ENCODE measurements at places on chromosomes 13 and 19.

DNA sequence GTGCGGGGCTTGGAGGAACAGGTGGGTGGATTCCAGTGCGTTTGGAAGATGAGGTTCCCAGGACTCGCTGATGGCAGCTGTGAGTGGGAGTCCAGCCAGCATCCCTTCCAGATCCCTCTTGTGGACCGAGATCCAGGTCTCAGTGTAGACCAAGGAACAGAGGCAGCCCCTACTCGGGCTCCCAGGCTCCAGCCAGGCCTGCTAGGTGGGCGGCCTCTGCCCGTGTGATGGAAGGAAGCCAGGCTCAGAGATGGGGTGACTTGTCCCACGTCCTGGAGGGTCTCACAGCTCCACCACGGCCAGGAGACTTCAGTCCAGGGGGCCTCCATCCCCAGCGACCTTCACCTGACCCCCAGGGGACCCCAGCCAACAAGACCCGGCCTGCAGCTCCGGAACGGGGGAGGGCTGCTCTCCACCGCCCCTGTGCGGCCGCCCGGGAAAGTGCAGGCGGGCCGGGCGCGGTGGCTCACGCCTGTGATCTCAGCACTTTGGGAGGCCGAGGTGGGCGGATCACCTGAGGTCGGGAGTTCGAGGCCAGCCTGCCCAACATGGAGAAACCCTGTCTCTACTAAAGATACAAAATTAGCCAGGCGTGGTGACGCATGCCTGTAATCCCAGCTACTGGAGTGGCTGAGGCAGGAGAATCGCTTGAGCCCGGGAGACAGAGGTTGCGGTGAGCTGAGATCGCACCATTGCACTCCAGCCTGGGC lies 729 bp upstream of the MADCAM1 start:
- DNase-seq = peak; percentile 71

GRCh38 chr13:48131533-48131932 lies 36.6 kb upstream of the MED4 start:
- DNase-seq = no peak

DNA sequence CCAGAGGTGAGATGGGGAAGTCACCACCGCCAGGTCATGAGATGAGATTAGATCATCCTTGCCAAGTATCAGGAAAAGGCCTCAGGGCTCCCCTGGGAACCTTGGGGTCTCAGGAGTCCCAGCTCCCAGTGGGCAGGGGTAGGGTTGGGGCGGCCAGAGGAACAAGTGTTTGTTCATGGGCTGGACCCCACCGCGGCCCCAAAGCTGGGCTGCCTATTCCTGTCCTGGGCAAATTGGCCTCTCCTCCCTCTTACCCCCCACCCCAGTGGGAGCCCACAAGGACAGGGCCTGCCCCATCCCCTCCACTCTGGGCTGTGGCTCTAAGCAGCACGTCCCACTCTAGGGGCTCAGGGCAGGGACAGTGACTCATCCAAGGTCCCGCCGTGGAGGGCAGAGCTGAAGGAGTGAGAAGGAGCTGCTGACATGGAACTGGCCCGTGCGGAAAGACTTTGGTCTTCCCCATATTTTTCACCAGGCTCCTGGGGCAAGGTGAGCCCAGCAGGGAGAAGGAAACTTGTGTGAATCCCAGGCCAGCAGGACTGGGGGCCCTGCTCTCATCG lies 4.0 kb upstream of the HCN2 start:
- no peak for DNase-seq

- no peak for DNase-seq
Measured at GRCh38 chr13:36796052-36796451, 23.0 kb upstream of the RFXAP start.

DNA sequence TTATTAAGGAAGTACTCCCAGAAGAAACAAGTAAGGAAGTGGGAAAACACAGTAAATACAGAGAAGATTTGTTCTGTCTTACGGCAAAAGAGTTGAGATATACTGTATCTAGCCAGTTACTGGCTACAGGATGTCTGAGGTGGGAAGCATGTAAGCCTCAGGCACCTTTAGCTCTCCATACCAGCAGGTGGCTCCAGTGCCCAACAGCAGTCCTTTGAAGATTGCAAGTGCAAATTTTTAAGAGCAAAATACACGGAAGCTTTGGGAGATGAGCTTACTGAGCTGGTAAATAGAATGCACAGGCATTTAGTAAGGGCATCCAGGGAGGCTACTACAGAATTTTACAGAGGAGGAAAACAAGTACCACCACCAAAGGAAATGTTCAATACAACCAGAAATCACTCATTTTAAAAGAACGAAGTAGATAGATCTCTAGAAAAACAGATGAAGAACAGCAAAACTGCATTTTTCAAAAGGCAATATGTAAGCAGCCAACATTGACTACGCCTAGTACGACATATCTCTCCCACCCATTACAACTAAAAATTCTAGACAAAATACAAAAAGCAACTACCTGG lies 57.9 kb upstream of the VSTM2B start:
- no peak for DNase-seq

DNA sequence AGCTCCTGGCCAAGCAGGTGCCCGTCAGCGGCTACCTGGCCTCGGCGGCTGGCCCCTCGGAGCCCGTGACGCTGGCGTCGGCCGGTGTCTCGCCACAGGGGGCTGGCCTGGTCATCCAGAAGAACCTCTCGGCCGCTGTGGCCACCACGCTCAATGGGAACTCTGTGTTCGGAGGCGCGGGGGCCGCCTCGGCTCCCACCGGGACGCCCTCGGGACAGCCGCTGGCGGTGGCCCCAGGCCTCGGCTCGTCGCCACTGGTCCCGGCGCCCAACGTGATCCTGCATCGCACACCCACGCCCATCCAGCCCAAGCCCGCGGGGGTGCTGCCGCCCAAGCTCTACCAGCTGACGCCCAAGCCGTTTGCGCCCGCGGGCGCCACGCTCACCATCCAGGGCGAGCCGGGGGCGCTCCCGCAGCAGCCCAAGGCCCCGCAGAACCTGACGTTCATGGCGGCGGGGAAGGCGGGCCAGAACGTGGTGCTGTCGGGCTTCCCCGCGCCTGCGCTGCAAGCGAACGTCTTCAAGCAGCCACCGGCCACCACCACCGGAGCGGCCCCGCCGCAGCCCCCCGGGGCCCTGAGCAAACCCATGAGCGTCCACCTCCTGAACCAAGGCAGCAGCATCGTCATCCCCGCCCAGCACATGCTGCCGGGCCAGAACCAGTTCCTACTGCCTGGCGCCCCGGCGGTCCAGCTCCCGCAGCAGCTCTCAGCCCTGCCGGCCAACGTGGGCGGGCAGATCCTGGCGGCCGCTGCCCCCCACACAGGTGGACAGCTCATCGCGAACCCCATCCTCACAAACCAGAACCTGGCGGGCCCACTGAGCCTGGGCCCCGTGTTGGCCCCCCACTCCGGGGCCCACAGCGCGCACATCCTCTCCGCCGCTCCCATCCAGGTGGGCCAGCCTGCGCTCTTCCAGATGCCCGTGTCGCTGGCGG lies 33.0 kb upstream of the EHD2 start:
- DNase-seq = no peak

- DNase-seq = no peak
Measured at GRCh38 chr19:50949861-50950260, 3.0 kb downstream of the KLK5 start.

GRCh38 chr19:16721051-16721450 lies 1.4 kb downstream of the NWD1 start:
- DNase-seq = no peak

DNA sequence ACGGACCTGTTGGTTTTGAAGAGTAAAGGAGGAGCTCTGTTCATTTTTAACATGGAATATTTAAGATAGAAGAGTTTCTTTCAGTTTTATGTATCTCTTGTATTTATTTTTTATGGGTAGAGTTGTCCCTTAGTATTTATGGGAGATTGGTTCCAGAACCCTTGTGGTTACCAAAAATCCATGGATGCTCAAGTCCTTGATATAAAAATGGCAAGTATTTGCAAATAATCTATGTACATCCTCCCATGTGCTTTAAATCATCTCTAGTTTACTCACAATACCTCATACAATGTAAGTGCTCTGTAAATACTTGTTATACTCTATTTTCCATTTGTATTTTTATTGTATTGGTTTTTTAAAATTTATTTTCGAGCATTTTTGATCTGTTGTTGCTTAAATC lies 63.1 kb downstream of the TM9SF2 start:
- DNase-seq = no peak

DNA sequence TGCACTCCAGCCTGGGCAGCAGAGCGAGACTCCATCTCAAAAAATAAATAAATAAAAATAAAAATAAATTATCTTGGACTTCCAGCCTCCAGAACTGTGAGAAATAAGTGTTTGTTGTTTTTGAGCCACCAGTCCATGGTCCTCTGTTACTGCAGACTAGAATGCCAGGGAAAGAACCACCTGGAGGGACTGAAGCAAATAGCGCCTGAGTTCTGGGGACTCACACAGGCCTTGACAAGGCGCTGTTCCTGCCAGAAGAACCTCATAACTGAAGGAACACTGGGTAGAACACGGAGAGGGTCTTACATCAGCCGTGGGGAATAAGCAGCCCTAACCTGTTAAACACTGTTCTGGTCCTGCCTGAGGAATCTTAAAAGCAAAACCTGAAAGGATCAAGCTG lies 8.4 kb upstream of the LENG8 start:
- no peak for DNase-seq
